Heart left ventricle (tissue), 16 donors: ENCODE measurements at places on chromosomes 5 and 9.

GRCh38 chr5:59412428-59412827 lies 481.1 kb downstream of the PDE4D start:
- H3K36me3 ChIP-seq, result no peaks in the 10 kb centered on the region
- no peak for DNase-seq
- H3K27me3 ChIP-seq, result no peaks in the 10 kb centered on the region
- no peaks in the 10 kb centered on the region for H3K4me1 ChIP-seq
- H3K4me3 ChIP-seq, result no peak overlapping the region

- H3K27me3 ChIP-seq, result no peaks in the 10 kb centered on the region
- H3K4me1 ChIP-seq, result no peaks in the 10 kb centered on the region
- no peak overlapping the region for H3K27ac ChIP-seq
- no peak overlapping the region for H3K4me3 ChIP-seq
- H3K36me3 ChIP-seq, result no peaks in the 10 kb centered on the region
Observed at GRCh38 chr5:51494821-51495220, 111.6 kb downstream of the ISL1 start.

DNA sequence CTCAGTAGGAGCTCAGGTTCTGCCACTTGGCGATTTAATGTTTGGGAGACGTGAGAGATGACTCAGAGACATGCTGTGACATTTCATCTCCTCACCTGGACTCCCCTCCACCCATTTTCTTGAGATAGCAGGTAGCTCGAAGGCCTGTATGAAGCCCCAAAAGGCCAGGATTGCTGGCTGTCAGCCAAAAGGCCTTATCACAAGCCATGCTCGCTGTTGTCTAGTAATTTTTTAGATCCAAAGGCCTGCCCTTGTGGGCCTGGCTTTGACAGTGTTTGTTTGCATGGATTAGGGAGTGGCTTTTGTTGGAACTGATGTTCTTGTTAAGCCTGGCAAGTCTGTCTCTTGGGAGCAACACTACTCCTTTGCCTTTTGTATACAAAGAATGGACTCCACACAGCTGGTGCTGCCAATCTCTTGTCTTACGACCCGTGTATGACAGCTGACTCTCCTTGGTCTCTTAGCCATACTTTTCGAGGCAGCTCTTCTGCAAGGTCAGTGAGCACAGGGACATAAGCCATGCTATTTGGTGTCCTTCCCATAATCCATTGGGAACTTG lies 22.7 kb downstream of the CAVIN4 start:
- no peak for DNase-seq
- no peaks in the 10 kb centered on the region for H3K27me3 ChIP-seq
- H3K27ac ChIP-seq, result no peak overlapping the region

GRCh38 chr5:81817086-81817485 lies 66.2 kb upstream of the SSBP2 start:
- DNase-seq, result no peak
- H3K27me3 ChIP-seq, result no peaks in the 10 kb centered on the region
- H3K4me1 ChIP-seq, result no peaks in the 10 kb centered on the region
- H3K36me3 ChIP-seq, result no peaks in the 10 kb centered on the region
- no peak overlapping the region for H3K4me3 ChIP-seq

- H3K4me1 ChIP-seq, result no peaks in the 10 kb centered on the region
- DNase-seq, result no peak
- H3K27ac ChIP-seq, result no peak overlapping the region
- H3K27me3 ChIP-seq, result no peaks in the 10 kb centered on the region
- no peaks in the 10 kb centered on the region for H3K36me3 ChIP-seq
- H3K4me3 ChIP-seq, result no peak overlapping the region
Observed at GRCh38 chr5:174827558-174827957, 103.2 kb downstream of the MSX2 start.
